ENCODE measurements at places on chromosomes 1 and 21. TPM values are rescaled to one million over a fixed set of nuclear protein-coding genes. Genes with fewer than 3 reads are reported as not detected.
A peak's percentile ranks its signal among the peaks of the same experiment; 100 is the strongest.

The SPATA1 gene
- 3.6 TPM for polyA plus RNA-seq

The LHX8 gene
- polyA plus RNA-seq, result not detected

The OR10T2 gene
- polyA plus RNA-seq, result not detected

The TRIM45 gene
- polyA plus RNA-seq, result 18.6 TPM

GRCh38 chr21:45802956-45803617 is 159.6 kb downstream of the PCBP3 start:
- no peak for DNase-seq
- H3K4me3 ChIP-seq, result no peak overlapping the region
- no peaks in the 10 kb centered on the region for H3K27me3 ChIP-seq

DNA sequence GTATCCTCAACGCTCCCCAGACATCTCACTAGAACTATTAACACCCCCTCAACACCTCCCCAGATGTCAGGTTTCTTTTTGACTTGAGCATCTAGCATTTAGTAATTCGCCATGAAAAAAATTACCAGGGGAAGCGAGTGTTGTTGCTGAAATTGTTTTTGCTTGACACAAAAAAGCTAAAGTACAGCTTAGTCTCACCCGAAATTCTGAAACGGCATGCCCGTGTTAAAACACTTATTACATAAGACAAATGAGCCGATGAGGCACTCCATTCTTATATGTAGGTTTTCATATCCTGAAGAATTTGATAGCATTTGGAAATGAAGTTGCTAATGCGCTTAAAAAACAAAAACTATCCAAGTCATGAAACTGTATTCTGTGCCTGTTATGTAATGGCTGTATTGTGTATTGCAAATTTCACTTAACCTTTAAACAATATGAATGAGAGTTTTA is 1.3 kb upstream of the NRIP1 start:
- peak overlapping the region; percentile 97 for H3K27ac ChIP-seq
- no peaks in the 10 kb centered on the region for H3K27me3 ChIP-seq
- DNase-seq, result no peak
- H3K4me1 ChIP-seq, result peaks cover 6% of the 10 kb centered on the region

GRCh38 chr1:246724731-246725095 is 504 bp downstream of the SCCPDH start:
- DNase-seq, result peak; percentile 60
- H3K4me1 ChIP-seq, result peaks cover 3% of the 10 kb centered on the region
- H3K4me3 ChIP-seq, result peak overlapping the region; percentile 80
- no peaks in the 10 kb centered on the region for H3K27me3 ChIP-seq

GRCh38 chr1:158053276-158053675 is 59.8 kb downstream of the KIRREL1 start:
- no peak for DNase-seq
- no peak overlapping the region for H3K4me3 ChIP-seq
- H3K27ac ChIP-seq, result no peak overlapping the region
- no peaks in the 10 kb centered on the region for H3K27me3 ChIP-seq
- peaks cover 3% of the 10 kb centered on the region for H3K4me1 ChIP-seq
- no peaks in the 10 kb centered on the region for H3K36me3 ChIP-seq

DNA sequence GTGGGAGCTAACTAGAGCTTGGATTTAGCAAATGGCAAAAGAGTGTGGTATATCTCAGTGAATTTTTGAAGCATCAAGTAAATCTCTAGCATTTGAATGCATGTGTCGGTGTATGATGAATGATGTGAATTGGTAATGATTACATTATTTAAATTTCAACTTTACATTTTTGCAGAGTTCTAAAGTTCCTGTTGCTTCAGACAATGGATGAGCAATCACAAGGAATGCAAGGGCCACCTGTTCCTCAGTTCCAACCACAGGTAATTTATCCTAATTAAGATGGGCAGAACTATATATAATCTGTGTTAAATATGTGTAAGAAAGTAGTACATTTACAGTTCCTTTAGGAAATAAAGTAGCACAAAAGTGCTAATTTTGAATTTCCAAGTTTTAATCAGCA is 75.6 kb downstream of the NEK7 start:
- no peaks in the 10 kb centered on the region for H3K36me3 ChIP-seq
- DNase-seq, result no peak
- no peaks in the 10 kb centered on the region for H3K4me1 ChIP-seq
- no peak overlapping the region for H3K4me3 ChIP-seq
- no peak overlapping the region for H3K27ac ChIP-seq

Data from left lung (tissue), 14 donors.